ENCODE measurements at places on chromosomes 16 and 17. TPM values are rescaled to one million over a fixed set of nuclear protein-coding genes. Genes with fewer than 3 reads are reported as not detected.

DNA sequence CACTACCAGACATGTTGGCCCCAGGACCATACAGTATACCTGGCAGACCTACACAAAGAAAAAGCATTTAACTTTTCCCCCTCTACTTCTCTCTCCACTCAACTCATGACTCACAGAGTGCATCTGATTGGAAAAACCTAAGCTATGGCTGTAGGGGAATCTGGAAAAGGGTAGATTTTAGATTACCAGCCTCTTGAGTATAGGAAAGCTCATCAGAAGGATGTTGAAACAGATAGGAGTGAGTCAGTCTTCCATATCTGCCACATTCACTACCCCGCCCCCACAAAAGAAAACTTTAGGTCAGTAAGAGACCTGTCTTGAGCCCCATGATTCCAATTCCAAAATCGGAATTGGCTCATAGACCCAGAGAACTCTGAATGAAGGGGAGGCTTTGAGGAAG is 12.3 kb downstream of the KRT9 start:
- peak; percentile 44 for DNase-seq

- no peak for DNase-seq
These were observed 26.8 kb downstream of the SGSM2 start for GRCh38 chr17:2363851-2364762.

DNA sequence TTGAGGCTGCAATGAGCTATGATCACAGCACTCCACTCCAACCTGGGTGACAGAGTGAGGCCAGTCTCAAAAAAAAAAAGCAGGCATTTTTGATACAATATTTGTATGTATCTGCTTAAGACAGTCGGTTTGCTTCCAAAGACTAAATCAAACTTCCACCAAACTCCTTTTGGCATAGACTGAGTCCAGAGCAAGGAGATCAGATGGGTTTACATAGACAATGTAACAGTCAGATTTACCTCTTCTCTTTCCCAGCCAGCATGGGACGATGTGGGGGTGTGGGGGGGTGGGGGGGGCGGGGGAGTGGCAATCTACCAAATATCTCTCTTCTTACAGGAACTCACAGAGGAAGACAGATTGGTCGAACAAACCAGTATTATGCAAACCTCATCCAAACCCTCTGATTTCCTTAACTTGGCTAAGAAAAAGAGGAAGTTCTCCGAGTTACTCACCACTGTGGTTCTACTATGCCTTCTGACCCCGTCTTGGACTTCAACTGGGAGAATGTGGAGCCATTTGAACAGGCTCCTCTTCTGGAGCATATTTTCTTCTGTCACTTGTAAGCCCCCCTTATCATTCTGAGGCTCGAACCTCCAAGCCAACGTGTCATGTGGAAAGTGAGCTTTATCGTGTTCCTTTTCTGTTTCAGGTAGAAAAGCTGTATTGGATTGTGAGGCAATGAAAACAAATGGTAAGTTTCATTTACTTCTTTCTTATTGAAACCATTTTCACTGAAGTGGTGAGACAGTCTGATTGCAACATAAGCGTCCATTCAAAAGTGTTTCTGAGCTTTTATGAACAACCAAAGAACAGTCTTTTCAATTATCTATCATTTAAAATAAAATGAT is at the start of gene MILR1:
Gene MILR1, plus strand, starts transcription at position 451 of the 848 bp plus-strand sequence. Its CDS starts 54 bp downstream, at position 505.
- peak; percentile 93 for DNase-seq

Gene C16orf92
- not detected for total RNA-seq

Gene CACNA1G
- 0.97 TPM for total RNA-seq

- peak; percentile 65 for DNase-seq
These were observed 1.3 kb downstream of the METTL23 start for GRCh38 chr17:76727745-76728456.

- no peak for DNase-seq
These were observed 15.6 kb downstream of the SLC7A6 start for GRCh38 chr16:68279726-68280558.

Gene NUDT7
- 3.0 TPM for total RNA-seq

- peak; percentile 84 for DNase-seq
These were observed 707 bp downstream of the NUFIP2 start for GRCh38 chr17:29292992-29293889.

DNA sequence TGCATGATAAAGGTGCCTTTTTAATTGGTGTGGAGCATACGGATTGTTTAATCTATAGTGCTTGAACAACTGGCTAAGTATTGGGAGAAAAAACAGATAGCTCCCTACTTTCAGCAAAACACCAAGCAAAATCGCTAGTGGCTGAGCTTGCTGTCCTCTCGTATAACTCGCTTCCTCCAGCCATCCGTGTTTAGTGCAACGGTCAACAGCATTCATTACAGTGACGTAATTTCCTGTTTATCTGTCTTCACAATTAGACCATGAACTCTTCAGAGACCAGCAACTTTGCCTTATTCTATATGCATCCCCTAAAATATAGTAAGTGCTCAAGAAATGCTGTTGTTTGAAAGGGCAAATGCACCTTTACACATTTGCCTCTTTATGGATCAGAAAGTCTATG is 511.9 kb downstream of the HAPSTR1 start:
- DNase-seq: no peak

Gene CMTM1
- 2.1 TPM for total RNA-seq

GRCh38 chr17:7573324-7574080 is 5.9 kb upstream of the CD68 start:
- peak; percentile 95 for DNase-seq

GRCh38 chr16:72073560-72074230 is 10.7 kb downstream of the HPR start:
- DNase-seq: no peak

DNA sequence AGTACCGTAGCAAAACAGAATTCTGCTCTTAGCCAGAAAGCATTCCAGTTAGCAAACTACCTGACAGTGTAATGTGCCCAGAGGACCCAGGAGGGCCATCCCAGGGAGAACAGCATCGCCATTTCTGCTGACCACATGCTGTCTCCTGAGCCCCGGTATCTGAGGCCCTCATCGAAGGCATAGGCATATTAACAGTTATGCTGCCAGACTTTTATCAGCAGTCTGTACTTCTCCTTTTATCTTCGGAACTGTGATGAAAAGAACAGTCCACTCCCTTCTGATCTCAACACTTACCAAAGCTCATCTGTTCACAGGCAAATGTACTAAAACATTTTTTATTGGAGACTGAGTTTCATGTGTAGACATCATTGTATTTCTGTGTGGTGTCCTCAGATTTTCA is 236.4 kb downstream of the PRKCA start:
- no peak for DNase-seq

Gene USP31
- total RNA-seq: 4.8 TPM

DNA sequence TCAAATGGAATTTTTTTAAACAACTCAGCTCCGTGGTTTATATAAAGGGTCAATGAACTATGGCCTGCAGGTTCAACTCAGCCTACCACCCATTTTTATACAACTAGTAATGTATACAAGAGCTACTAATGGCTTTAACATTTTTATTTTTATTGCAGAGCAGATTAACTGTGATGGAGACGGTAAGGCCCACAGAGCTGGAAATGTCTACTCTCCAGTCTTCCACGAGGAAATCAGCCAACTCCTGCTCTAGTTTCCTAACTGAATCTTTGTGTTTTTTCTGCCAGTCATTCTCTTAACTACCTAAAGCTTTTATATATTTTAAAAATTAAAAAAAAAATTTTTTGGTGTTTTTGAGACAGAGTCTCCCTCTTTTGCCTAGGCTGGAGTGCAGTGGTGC is 385.1 kb upstream of the MAF start:
- DNase-seq: no peak

Gene EARS2
- total RNA-seq: 27.1 TPM

DNA sequence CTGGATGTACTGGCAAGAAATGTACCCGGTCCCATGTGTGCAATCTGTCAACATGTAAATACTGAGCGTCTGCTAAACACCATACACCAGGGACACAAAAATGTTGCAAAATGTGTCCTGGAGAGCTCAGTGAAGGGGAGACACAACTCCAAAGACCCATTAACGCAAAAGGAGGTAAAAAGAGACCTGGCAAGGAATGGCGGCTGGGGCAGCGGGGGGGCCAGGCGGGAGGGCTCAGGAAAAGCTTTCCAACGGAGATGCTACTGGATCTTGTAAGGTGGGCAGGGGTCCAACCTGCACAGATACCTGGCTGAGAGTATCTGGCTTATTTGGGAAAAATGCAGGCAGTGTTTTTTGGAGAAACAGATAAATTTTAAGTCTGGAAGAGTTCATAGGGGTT is 40.7 kb downstream of the ADCY9 start:
- DNase-seq: no peak

Gene CD300C
- total RNA-seq: 0.76 TPM

Gene EME1
- 4.3 TPM for total RNA-seq

DNA sequence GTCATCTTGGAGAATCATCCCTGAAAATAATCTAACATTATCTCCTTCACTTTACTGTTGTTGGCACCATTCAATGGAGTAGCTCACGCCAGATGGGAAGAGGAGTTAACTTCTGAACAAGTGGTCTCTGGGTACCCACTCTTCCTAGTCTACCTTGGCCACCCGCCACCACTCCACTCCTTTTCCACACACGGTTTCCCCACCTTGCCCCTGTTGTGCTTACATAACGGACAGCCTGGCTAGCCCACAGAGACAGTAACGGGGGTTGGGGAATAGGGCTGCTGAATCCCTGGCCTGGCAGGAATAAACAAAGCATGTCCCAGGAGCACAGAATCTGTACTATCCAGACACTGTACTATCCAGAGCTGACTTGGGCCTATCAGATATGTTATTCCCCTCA is 3.6 kb upstream of the MXRA7 start:
- no peak for DNase-seq

Gene CCL1
- total RNA-seq: not detected

All from GM23248 (cell line).